ENCODE measurements at places on chromosomes 1 and 21. TPM values are rescaled to one million over a fixed set of nuclear protein-coding genes. Genes with fewer than 3 reads are reported as not detected.

The FAM72D gene
- total RNA-seq: 0.92 TPM

The PRAMEF9 gene
- not detected for total RNA-seq

The ANXA9 gene
- total RNA-seq: not detected

The PLA2G2F gene
- total RNA-seq: not detected

The GPR52 gene
- total RNA-seq: 5.8 TPM

The ST7L gene
- total RNA-seq: 35.5 TPM

The PTTG1IP gene
- 117 TPM for total RNA-seq

The CFHR2 gene
- not detected for total RNA-seq

The ILDR2 gene
- 76.8 TPM for total RNA-seq

The NOS1AP gene
- 7.6 TPM for total RNA-seq

The HOOK1 gene
- total RNA-seq: 19.6 TPM

The GBP2 gene
- 0.46 TPM for total RNA-seq

All from diencephalon (tissue), 1 donor.